Posterior vena cava (tissue), 2 donors: ENCODE measurements at places on chromosomes 5 and 9. TPM values are rescaled to one million over a fixed set of nuclear protein-coding genes. Genes with fewer than 3 reads are reported as not detected.

DNA sequence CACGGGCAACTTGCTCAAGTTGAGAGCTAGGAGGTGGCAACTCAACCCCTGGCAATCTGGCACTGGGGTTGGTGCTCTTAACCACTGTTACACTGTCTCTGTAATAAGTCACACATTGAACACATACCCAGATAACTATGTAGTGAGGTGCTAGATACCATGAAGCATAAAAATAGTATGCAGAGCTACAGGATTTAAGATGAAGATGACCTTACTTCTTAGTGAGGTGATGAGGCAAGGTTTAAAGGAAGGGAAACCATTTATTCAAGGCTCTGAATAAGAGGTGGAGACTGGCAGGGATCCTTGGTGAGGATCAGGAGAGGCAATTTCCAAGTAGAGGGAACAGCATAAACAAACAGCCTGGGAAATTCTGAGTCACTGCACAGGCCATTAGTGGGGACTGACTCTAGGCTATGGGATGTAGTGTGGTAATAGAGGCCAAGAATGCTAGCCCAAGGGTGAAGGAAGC, 67.6 kb upstream of the NR3C1 start:
- no peak for DNase-seq

- peak; percentile 20 for DNase-seq
Measured at GRCh38 chr9:93592643-93593021, 16.2 kb downstream of the PHF2 start.

GRCh38 chr5:138772986-138773594, 19.9 kb downstream of the CTNNA1 start:
- DNase-seq: no peak

DNA sequence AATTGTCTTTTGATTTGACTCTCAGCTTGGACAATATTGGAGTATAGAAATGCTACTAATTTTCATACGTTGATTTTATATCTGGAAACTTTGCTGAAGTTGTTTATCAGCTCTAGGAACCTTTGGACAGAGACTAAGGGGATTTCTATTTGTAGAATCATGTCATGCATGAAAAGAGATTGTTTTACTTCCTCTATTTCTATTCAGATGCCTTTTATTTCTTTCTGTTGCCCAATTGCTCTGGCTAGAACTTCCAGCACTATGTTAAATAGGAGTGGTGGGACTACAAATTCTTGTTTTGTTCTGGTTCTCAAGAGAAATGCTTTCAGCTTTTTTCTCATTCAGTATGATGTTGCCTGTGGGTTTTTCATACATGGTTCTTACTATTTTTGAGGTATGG, 112.8 kb upstream of the CDH12 start:
- DNase-seq: no peak

DNA sequence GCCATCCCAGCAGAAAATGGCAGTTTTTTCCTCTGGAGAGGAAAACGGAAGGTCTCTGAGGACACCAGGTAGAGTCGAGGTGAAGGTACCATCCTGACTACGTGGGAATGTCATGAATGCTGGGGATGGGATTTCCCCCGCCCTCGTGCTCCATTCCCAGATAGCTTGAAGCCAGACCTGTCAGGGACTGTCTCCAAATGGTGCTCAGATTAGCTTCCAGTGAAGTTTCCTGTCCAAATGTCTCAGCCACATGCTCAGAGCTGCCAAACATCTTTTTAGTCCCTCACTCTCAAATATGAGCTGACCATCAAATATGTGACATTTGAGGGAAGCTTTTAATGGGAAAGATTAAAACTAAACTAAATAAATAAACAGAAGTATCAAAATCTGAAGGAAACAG, 7.6 kb upstream of the ANKRD34B start:
- DNase-seq: no peak

- DNase-seq: no peak
Measured at GRCh38 chr9:1960342-1961042, 54.7 kb upstream of the SMARCA2 start.

DNA sequence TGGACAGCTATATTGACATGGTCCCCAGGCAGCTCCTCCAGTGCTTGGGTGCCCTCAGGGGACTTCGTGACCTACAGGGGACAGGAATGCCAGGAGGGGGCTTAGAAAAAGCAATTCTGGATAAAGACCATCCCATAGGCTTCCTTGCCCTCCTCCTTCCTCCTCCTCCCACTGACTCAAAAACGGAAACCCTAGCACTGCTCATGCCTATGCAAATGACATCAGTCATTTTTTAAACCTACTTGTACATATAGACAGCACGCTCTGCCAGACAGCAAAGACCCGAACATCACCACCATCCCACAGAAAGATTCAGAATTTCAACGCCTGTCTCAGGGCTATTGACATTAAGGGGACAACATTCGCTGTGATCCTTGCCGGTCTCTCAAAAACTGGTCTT, 11.0 kb downstream of the IGFBPL1 start:
- no peak for DNase-seq

GRCh38 chr5:109947667-109948066, 257.9 kb downstream of the MAN2A1 start:
- no peak for DNase-seq

GRCh38 chr5:158770506-158770905, 329.2 kb downstream of the EBF1 start:
- DNase-seq: no peak

DNA sequence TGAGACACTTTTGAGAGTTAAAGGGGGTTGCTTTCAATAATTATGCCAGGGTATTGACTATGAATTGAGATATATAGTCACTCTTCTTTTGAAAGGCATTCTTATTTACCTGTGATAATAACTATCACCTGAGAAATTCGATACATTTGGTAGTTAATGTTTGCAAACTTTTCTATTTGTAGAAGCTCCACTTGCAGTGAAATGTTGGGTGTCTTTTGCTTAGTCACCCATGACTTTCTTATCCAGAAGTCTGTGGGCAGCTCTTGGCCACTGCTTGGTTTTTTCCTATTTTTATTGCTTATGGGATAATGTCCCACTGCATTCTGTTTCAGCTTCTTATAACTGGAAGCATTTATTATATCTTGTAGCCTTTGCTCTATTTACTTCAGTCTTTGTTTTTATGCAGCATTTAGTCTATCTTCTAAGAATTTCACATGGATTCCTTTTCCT, 3.9 kb downstream of the MACIR start:
- no peak for DNase-seq

DNA sequence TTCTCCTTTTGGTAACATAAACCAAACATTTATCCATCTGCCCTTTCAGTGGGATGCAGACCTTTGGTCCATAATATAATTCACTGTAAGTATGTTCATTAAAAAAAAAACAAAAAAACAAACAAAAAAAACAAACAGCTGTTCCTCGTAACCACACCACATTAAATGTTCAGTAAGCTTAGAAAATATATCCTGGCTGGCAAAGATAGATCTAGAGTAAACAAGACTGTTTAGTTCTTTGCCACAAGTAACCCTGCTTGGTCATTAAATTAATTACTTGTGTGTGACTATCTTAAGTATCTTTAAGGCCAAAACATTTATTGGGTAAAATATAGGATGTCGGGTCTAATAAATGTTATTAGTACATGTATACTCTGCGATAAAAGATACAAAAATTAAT, 1717.1 kb downstream of the EFNA5 start:
- DNase-seq: no peak

GRCh38 chr5:151491062-151491461, 43.7 kb downstream of the SLC36A1 start:
- DNase-seq: no peak

GRCh38 chr5:17216974-17217492, 398 bp upstream of the BASP1 start:
- no peak for DNase-seq

- no peak for DNase-seq
Measured at GRCh38 chr5:135322271-135322670, 76.8 kb downstream of the MACROH2A1 start.

- peak; percentile 55 for DNase-seq
Measured at GRCh38 chr9:133693703-133694529, 44.2 kb downstream of the SARDH start.

- no peak for DNase-seq
Measured at GRCh38 chr9:97382099-97382718, 29.7 kb upstream of the TDRD7 start.

- DNase-seq: peak; percentile 95
Measured at GRCh38 chr5:180803181-180804128, 849 bp upstream of the MGAT1 start.

- no peak for DNase-seq
Measured at GRCh38 chr9:113446323-113446740, 17.2 kb upstream of the RGS3 start.

DNA sequence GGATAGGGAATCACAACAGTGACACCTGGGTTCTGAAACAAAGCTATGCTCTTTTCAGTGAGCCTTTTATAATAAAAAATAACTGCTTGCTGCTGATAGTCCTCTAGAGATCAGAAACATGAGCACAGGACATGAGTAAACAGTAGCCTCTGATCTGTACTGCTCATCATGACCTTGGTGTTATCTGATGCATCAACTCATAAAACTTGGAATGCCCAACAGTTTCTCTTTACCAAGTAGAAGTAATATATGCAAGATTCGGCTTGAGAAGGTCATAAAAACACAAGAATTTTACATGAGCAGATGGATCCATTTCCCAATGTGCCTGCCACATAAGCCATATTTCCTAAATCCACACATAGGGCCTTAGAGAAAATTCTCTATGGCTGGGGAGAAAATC, 318.3 kb upstream of the GRAMD2B start:
- DNase-seq: no peak

GRCh38 chr9:119429302-119429701, 60.1 kb upstream of the BRINP1 start:
- no peak for DNase-seq

DNA sequence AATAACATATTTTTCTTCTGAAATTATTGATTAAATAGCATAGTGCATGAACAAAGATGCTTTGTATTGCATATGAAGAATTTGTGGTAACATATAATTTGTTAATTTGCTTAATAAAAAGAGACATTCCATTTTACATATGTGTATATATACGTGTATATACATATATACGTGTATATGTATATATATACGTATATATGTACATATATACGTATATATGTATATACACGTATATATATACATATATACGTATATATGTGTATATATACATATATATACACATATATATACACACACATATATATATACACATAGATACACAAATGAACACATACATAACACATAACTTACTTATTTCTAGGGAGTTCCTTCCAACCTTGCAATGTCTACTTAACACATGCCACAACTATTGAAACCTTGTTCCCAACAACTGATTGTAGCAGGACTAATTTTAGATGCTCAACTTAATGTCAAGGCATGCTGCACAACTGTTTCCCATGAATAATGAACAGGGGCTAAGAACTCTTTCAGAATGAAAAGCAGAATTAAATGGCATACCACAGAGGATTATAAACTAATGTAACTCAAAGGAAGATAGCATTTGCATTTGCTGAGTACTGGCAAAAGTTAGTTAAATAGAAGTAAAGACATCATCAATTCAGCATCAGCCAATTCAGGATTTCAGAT, 17.4 kb downstream of the KIF24 start:
- DNase-seq: no peak

GRCh38 chr5:6056280-6056679, 322.1 kb downstream of the MED10 start:
- no peak for DNase-seq

GRCh38 chr9:129949821-129950220, 93.2 kb downstream of the FNBP1 start:
- DNase-seq: no peak

- no peak for DNase-seq
Measured at GRCh38 chr5:17157916-17158529, 59.4 kb upstream of the BASP1 start.

DNA sequence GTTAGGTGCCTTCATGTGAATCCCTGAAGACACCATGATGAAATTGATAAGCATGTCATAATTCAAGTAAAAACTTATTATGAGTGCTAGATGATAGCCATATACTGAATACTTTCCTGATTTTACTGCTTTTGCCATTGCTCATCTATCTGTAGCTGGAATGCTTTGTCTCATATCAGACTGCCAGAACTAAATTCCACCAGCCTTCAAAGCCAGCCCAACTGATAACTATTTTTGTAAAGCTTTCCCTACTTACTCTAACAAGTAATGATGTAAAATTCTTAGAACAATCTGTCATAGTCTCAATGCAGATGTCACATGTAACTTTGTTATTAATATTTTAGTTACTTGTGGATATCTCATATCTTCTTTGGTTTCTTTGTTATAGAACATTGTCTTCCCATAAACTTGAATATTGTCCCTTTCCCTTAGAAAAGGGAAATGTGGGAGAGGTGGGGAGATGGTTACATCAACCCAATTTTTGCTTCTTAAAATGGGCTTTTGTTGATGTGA, 128.3 kb downstream of the ZCCHC7 start:
- DNase-seq: no peak

GRCh38 chr9:110025551-110026170, 182.3 kb downstream of the C9orf152 start:
- no peak for DNase-seq

- DNase-seq: no peak
Measured at GRCh38 chr5:93874491-93874890, 133.1 kb upstream of the POU5F2 start.

GRCh38 chr5:32465076-32465475, 20.5 kb upstream of the ZFR start:
- no peak for DNase-seq

DNA sequence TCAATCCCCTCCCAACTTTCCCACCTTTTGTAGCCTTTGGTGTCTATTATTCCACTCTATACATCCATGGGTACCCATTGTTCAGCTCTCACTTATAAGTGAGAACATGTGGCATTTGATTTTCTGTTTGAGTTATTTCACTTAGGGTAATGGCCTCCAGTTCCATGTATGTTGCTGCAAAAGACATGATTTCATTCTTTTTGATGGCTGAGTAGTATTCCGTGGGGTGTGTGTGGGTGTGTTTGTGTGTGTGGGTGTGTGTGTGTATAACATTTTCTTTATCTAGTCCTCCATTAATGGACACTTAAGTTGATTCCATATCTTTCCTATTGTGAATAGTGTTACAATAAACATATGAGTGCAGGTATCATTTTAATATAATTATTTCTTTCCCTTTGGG, 157.5 kb upstream of the FSTL4 start:
- no peak for DNase-seq

DNA sequence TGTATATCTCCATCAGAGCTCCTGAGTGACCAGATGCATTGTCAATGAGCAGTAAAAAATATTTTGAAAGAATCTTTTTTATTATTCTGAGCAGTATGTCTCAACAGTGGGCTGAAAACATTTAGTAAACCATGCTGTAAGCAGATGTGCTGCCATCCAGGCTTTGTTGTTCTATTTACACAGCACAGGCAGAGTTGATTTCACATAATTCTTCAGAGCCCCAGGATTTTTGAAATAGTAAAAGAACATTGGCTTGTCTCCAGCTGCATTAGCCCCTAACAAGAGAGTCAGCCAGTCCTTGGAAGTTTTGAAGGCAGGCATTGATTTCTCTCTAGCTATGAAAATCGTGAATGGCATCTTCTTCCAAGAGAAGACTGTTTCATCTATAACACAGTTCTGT, 25.2 kb upstream of the ENTREP1 start:
- DNase-seq: no peak

The PCDHGB3 gene
- total RNA-seq: 4.9 TPM

The SNCB gene
- total RNA-seq: not detected

The OR2Y1 gene
- total RNA-seq: not detected

The BSPRY gene
- total RNA-seq: 0.28 TPM

The SPINK4 gene
- not detected for total RNA-seq

The LHX3 gene
- not detected for total RNA-seq

The ENC1 gene
- total RNA-seq: 12.7 TPM

The ALDH7A1 gene
- total RNA-seq: 27.9 TPM

The SHC3 gene
- 12.2 TPM for total RNA-seq

The FOXD4 gene
- total RNA-seq: 0.24 TPM

The PCDHA9 gene
- 0.14 TPM for total RNA-seq
